SK-N-SH (cell line): ENCODE measurements at places on chromosomes 13 and 19.

DNA sequence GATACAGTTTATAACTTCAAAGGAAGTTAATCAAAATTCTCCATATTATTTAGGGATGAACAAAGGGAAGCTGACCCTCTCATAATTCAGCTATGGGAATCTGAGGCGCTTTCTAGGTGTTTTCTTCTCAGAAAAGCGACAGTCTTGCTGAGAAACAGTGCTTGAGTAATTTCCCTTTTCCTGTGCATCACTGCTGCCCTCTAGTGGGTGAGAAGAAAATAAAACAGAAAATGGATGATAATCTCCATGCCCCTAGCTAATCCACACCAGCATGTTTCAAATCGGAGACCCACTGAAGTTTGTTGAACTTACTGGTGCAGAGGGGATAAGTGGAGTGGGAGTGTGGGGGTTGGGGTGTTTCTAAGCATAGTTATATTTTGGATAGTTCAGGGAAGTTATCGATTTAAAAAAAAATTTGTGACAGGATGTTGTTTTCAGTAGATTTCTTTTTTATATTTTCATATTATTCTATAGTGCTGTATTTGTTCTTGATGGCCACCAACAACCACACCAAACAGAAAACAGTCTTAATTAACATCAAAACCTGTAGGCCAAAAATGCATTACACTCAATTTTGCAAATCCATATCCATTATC is 21.4 kb downstream of the LCP1 start:
- no peaks in the 10 kb centered on the region for H3K27me3 ChIP-seq
- no peak overlapping the region for H3K4me3 ChIP-seq

- H3K27ac ChIP-seq, result no peak overlapping the region
- DNase-seq, result no peak
- no peaks in the 10 kb centered on the region for H3K36me3 ChIP-seq
- H3K4me3 ChIP-seq, result no peak overlapping the region
- H3K27me3 ChIP-seq, result no peaks in the 10 kb centered on the region
Measured at GRCh38 chr13:102293723-102294122, 108.1 kb downstream of the FGF14 start.

DNA sequence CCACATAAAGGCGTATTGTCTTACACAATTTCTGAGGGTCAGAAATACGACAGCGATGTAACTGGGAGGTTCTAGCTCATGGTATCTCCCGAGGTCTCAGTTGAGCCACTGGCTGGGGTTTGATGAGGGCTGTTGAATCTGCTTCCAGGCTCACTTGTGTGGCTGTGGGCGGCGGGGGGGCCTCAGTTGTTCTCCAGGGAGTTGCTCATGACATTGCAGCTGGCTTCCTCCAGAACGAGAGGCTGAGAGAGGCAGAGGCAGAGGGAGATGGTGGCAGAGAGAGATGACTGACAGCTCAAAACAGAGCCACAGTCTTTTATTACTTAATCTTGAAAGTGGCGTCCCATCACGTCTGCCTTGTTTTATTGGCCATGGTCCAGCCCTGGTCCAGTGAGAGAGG is 6.2 kb upstream of the NLRP5 start:
- no peak overlapping the region for H3K4me3 ChIP-seq
- no peak for DNase-seq
- no peaks in the 10 kb centered on the region for H3K36me3 ChIP-seq
- no peaks in the 10 kb centered on the region for H3K4me1 ChIP-seq
- no peak overlapping the region for H3K27ac ChIP-seq

DNA sequence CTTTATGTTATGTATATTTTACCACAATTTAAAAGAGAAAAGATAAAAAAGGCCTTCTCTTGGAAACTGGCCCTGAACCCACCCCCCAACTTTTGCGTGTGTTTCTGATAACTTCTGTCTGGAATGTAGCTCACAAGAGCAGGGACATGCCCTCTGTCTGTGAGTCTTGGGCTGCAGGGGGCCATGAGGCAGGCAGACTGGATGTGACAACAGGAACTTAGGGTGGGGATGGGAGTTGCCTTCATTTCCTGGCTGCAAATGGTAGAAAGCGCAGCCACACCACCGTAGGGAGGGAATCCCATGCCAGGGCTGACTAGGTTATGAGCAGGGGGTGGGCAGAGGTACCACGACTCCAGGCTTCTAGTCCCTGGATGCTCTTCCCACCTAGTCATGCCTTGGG is 21.9 kb downstream of the CILP2 start:
- no peaks in the 10 kb centered on the region for H3K36me3 ChIP-seq
- no peaks in the 10 kb centered on the region; the same call in 1 of the 2 replicates for H3K4me1 ChIP-seq
- no peak for DNase-seq
- no peak overlapping the region for H3K27ac ChIP-seq
- no peak overlapping the region for H3K4me3 ChIP-seq

DNA sequence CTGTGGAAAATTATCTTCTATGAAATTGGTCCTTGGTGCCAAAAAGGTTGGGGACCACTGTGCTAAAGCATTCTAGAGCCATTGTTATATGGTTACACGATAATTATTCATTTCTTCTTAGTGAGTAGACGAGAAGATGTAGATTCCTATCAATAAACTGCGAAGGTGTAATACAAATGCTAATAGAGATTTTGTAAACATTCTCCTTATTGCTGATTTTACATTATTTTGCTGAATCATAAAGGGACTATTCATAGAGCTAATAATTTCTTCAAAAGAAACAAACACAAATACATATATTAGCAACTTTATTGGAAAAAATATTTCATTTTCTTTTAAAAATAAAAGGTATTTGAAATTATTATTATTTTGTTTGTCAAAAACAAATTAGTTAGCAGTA is 823.0 kb upstream of the GPC6 start:
- H3K4me1 ChIP-seq, result no peaks in the 10 kb centered on the region
- no peak overlapping the region for H3K4me3 ChIP-seq
- H3K27ac ChIP-seq, result no peak overlapping the region
- no peaks in the 10 kb centered on the region for H3K36me3 ChIP-seq
- DNase-seq, result no peak

DNA sequence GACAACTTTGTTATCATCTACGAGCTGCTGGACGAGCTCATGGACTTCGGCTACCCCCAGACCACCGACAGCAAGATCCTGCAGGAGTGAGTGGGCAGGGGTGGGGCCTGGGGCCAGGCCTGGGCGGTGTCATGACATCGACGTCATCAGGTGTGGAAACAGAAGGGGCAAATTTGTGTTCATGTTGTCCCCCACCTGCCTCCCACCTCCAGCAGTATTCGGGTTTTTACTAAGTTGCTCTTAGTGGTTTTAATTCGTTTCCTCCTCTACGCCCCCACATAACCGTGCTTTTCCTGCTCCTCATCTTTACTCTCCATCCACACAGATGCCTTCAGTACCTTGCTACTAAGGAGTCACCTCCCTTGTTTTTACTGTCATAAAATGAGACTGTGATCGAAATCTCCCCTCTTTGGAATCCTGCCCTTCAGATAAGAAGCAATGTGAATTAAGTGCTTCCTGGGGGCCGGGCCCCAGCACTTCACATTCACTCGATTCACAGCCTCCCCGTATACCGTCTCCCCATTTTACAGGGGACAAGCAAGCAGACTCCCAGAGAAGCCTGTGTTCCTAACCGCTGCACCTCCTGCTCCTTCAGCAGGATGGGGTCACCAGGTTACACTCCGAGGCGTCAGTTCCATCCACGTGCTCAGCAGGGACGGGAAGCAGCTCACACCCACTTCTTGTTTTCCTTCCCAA is 10.5 kb downstream of the AP1M1 start:
- H3K36me3 ChIP-seq, result peaks cover 61% of the 10 kb centered on the region; the same call in 1 of the 2 replicates
- no peak overlapping the region for H3K27ac ChIP-seq
- H3K4me3 ChIP-seq, result no peak overlapping the region
- DNase-seq, result no peak
- H3K27me3 ChIP-seq, result no peaks in the 10 kb centered on the region

DNA sequence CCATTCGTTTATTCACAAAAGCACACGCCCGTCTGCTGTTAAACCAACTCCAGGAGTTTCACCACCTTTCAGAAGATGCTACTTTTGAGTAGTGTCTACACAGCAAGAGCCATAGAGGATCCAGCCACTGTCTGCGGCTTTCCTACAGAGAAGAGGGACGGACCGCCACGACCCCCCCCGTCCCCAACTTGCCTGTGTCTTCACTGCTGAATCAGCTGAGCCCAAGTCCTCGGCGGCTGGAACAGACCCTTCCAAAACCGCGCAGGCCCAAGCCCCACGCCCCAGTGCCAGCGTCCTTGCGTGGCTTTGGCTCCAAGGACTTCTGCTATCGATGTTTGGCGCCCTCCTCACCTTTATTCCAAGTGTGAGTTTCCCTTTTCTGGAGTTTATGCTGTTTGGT is 65.1 kb downstream of the SPACA7 start:
- H3K27ac ChIP-seq, result no peak overlapping the region
- H3K4me3 ChIP-seq, result no peak overlapping the region
- H3K4me1 ChIP-seq, result no peaks in the 10 kb centered on the region
- H3K27me3 ChIP-seq, result peaks cover 55% of the 10 kb centered on the region
- no peak for DNase-seq

DNA sequence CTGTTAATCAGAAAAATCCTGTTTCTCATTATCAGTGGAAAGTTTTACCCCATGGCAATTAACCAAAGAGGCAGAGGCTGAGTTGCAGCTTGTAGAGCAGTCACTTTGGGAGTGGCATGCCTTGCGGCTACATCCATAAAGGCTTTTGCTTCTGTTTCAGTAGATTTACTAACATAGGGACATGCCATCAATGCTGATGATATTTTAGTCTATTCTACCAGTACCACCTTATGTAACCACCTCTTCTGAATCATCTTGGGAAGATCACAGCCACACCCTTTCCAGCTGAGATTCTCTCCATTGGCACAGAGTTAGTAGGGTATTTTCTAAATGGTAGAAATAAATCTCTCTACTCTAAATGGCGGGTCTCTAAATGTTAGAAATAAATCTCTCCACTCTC is 37.5 kb downstream of the POSTN start:
- H3K27ac ChIP-seq, result no peak overlapping the region
- peaks cover 13% of the 10 kb centered on the region; the same call in 1 of the 2 replicates for H3K36me3 ChIP-seq
- H3K27me3 ChIP-seq, result no peaks in the 10 kb centered on the region
- H3K4me1 ChIP-seq, result no peaks in the 10 kb centered on the region
- no peak overlapping the region for H3K4me3 ChIP-seq

DNA sequence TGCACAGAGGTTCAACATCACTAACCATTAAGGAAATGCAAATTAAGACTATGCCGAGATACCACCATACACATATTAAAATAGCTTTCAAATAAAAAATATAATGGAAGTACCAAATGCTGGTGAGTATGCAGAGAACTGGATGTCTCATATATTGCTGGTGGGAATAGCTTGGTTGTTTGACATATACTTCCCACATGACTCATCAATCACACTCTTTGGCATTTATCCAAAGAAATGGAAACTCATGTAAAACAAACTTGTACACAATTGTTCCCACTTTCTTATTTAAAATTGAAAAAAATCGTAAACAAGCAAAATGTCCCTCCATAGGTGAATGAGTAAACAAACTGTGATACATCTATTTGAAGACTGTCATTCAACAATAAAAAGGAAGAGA is 982.6 kb upstream of the ATXN8OS start:
- no peaks in the 10 kb centered on the region for H3K4me1 ChIP-seq
- no peak overlapping the region for H3K27ac ChIP-seq
- DNase-seq, result no peak
- H3K4me3 ChIP-seq, result no peak overlapping the region
- no peaks in the 10 kb centered on the region for H3K27me3 ChIP-seq
- no peaks in the 10 kb centered on the region for H3K36me3 ChIP-seq

GRCh38 chr13:49424011-49424560 is 19.8 kb downstream of the CAB39L start:
- DNase-seq, result no peak
- H3K36me3 ChIP-seq, result peaks cover 6% of the 10 kb centered on the region
- H3K4me1 ChIP-seq, result no peaks in the 10 kb centered on the region
- no peak overlapping the region for H3K4me3 ChIP-seq
- no peaks in the 10 kb centered on the region for H3K27me3 ChIP-seq
- no peak overlapping the region for H3K27ac ChIP-seq

GRCh38 chr19:38856813-38857212 is 7.0 kb upstream of the HNRNPL start:
- no peaks in the 10 kb centered on the region for H3K36me3 ChIP-seq
- no peak overlapping the region for H3K4me3 ChIP-seq
- no peaks in the 10 kb centered on the region for H3K27me3 ChIP-seq
- H3K4me1 ChIP-seq, result no peaks in the 10 kb centered on the region
- no peak for DNase-seq

DNA sequence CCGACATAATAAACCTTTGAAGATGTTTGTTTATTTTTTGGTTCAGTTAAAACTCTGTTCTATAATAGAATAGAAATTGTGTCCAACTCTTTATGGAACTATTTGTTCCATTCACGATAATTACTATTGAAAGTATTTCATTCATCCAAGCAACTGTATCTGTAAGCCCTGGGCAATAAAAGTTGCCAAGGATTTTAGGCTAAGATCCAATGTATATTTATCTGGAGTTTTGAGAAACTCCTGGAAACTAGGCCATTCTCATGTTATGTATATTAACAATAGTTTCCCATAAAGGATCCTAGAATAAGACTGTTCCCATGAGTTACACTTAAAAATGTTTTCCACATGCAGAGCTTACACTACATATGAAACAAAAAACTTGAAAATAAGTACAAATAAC is 261.6 kb downstream of the SLITRK6 start:
- H3K4me1 ChIP-seq, result no peaks in the 10 kb centered on the region
- H3K36me3 ChIP-seq, result no peaks in the 10 kb centered on the region
- no peak overlapping the region for H3K4me3 ChIP-seq
- DNase-seq, result no peak

GRCh38 chr19:4839192-4839591 is 7.7 kb upstream of the TICAM1 start:
- H3K4me3 ChIP-seq, result no peak overlapping the region
- no peak overlapping the region for H3K27ac ChIP-seq
- H3K4me1 ChIP-seq, result no peaks in the 10 kb centered on the region
- no peak for DNase-seq

- no peak overlapping the region for H3K27ac ChIP-seq
- no peaks in the 10 kb centered on the region for H3K27me3 ChIP-seq
- no peak overlapping the region for H3K4me3 ChIP-seq
- no peaks in the 10 kb centered on the region for H3K36me3 ChIP-seq
- H3K4me1 ChIP-seq, result peaks cover 15% of the 10 kb centered on the region
Measured at GRCh38 chr19:46299004-46299509, 2.2 kb downstream of the HIF3A start.

DNA sequence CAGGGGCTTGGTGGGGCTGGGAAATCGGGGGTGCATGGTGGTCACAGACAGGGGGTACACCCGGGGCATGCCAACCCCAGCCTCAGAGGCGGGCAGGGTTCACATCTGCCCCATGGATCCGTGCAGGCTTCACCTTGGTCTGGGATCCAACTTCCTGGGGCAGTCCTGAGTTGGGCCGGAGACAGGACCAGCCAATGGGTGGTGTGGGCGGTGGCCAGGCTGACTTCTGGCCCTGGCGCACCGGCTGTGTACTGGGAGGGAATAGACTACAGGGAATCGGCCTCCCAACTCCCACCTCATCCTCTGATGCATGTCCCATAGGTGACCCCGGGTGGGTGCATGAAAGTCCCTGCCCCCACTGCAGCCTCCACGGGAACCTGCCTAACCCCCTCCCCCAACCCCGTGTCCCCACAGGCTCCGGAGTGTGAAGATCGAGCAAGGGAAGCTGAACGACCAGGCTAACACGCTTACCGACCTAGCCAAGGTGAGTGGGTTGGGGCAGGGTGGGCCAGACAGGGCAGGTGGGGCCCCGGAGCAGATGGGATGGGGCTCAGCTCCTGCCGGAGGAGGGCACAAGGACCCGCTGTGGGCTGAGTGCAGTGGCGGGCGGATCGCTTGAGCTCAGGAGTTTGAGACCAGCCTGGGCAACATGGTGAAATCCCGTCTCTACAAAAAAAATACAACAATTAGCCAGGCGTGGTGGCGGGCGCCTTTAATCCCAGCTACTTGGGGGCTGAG is 14.7 kb upstream of the ARRDC2 start:
- H3K27me3 ChIP-seq, result no peaks in the 10 kb centered on the region
- H3K4me1 ChIP-seq, result no peaks in the 10 kb centered on the region
- DNase-seq, result no peak
- H3K36me3 ChIP-seq, result no peaks in the 10 kb centered on the region
